ENCODE measurements at places on chromosomes 4 and X.
A peak's percentile ranks its signal among the peaks of the same experiment; 100 is the strongest.

- DNase-seq, result no peak
These were observed 24.3 kb upstream of the CD38 start for GRCh38 chr4:15753786-15754185.

GRCh38 chrX:131040781-131041180 is 17.4 kb upstream of the ARHGAP36 start:
- no peak for DNase-seq

DNA sequence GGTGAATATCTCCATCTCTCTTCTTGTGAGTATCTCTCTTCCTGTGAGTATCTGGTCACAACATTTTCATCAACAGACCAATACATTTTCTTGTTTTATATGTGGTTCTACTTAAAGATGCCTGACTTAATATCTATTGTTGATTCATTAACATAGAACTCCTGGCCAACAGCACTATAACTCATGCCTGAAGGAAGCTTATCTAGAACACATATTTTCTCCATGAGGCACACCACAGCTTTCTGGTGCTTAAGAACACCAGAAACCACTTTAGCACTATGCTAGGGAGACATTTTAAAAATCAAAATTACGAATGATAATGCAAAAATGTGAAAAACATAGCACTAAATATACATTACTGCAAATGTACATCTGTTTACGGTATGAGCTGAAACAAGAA is 190.4 kb downstream of the GABRB1 start:
- DNase-seq, result no peak

DNA sequence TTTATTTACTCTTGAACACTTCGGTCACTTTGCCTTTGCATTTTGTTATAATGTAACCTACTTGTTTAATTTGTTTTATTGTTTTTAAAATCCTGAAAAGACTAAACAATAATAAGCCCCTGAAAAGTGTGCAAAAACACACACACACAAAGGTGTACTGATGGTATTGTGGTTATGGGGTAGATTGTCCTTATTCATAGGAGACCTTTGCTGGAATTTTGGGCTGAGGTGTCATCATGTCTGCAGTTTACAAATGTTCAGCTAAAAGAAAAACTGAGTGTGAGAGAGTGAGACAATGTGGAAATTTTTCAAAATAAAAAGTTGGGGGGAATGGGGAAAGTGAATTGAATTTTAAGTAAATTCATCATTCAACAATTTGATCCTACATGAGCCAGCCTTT is 174.9 kb downstream of the QDPR start:
- no peak for DNase-seq

- no peak for DNase-seq
These were observed 54.0 kb downstream of the DRD5 start for GRCh38 chr4:9835430-9835829.

DNA sequence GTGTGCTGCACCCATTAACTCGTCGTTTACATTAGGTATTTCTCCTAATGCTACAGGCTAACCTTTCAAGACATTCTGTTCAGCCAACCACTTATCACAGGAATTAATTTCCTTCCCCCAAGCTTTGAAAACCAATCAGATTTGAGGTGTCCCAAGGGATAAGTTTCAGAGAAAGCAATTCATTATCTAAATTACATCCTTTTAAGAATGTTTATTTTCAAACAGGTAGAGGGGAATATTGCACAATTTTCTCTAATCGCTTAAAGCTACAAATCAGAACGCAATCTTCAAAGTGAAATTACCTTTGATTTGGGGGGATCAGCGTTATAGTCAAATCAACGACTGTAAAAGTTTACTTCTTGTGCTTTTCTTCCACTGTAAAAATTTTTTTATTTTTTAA is 1.6 kb downstream of the CLOCK start:
- DNase-seq, result no peak

DNA sequence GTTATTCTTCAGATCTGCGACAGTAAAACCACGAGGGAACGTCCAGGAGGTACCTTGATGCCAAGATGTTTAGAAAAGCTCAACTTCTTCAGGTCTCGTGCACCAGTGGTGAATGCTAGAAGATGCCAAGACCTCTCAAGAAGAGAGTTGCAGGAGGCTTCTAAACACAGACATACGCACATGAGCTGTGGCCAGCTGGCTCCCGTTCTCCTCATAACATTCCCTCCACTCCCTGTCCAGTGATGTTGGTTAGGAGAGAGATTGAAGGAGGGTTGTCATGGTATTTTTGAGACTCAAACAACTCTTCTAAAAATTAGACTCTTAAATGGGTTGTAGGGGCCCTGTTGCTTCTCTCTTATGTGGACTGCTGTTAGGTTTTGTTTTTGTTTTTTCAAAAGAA is 184.3 kb downstream of the QDPR start:
- no peak for DNase-seq

DNA sequence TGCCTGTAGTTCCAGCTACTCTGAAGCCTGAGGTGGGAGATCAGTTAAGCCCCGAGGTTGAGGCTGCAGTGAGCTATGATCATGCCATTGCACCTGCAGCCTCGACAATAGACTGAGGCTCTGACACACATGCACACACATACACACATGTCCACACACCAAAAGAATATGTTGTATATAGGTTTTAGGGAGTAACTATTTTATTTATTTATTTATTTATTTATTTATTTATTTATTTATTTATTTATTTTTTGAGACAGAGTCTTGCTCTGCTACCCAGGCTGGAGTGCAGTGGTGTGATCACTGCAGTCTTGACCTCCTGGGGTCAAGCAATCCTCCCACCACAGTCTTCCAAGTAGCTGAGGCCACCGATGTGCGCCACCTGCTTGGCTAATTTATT is 78.3 kb downstream of the DCLK2 start:
- no peak for DNase-seq

- peak; percentile 37 for DNase-seq
These were observed 964 bp upstream of the HMGB2 start for GRCh38 chr4:173334891-173335752.

GRCh38 chrX:133474574-133474973 is 59.3 kb upstream of the GPC4 start:
- no peak for DNase-seq

GRCh38 chr4:145694929-145695328 is 15.0 kb downstream of the C4orf51 start:
- no peak for DNase-seq

- DNase-seq, result no peak
These were observed 442.6 kb upstream of the GALNT7 start for GRCh38 chr4:172726001-172726423.

DNA sequence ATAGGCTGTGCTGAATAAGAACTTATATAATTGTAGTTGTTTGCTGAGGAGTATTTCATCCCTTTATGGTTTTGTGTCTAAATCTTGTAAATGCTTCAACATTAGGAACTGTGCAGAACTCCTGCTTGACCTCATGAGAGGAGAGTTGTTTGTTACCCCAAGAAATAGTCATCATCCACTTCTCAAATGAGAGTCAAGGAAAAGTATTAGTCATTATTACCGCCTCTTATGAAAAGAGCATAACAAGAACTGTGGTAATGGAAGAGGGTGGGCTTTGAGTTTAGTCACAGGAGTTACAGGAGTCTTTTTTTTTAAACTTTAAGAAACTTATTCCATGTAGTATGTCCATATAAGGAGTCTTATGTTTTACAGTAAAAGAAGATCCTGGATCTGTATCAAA is 132.9 kb downstream of the RAP1GDS1 start:
- DNase-seq, result no peak

- DNase-seq, result no peak
These were observed 21.8 kb downstream of the SPRY1 start for GRCh38 chr4:123418351-123418931.

GRCh38 chr4:14022456-14022855 is 394.9 kb upstream of the BOD1L1 start:
- DNase-seq, result no peak

DNA sequence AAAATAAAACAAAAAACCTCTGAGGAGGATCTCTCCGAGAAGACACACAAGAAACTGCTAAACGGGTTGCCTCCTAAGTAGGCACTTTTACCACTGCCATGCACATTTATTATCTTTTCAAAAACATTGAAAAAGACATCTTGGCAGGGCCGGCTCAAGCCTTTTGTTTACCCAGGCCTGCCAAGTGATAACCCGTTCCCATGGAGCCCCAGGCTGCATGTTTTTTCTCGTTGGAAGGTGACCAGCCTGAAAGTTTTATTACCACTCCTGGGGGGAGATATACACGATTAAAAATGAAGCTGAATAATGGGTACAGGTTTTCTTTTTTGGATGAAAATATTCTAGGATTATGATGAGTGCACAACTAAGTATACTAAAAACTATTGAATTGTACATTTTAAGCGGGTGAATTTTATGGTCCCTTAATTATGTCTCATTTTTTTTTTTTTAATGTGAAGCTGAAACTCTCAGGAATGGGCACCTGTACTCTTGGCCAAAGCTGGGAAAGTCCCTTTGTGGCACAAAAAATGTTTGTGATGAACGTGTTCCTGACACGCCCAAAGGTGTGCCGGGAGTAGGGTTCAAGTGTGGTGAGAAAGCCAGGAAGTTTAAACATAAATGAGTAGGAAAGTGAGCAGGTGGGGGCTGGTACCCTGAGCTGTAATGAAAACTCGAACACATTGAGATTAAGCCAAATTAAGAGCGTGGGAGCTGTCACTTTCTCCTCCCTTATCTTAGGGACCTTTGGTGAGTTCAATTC is 1.5 kb upstream of the MAP7D2 start:
- no peak for DNase-seq

GRCh38 chrX:13469963-13470684 is 99.3 kb upstream of the EGFL6 start:
- no peak for DNase-seq

DNA sequence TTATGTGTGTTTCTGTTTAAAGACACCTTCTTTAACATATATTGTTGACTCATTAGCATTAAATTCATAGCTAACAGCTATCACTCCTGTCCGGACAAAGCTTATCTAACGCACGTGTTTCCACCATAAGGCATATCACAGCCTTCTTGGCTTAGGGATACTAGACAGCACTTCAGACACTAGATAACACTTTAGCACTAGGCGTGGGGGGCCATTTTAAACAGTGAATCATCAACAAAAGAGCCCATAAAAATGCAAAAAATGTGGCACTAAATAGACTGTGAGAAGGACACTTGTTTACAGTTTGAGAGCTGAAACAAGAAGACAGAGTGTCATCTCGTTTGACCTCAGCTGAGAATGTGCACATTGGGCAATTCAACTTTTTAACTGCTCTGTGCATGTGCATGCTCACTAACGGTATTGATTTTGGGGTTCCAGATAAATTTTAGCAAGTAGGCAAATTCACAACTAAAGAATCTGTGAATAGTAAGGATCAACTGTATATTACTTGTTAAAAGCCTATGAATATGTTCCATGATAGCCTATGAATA is 58.9 kb upstream of the RAI2 start:
- DNase-seq, result no peak

- no peak for DNase-seq
These were observed 104.0 kb upstream of the SLC34A2 start for GRCh38 chr4:25551605-25552004.

GRCh38 chr4:13159041-13159620 is 325.0 kb downstream of the RAB28 start:
- DNase-seq, result no peak

GRCh38 chrX:48971249-48972219 is at the start of gene KCND1:
Gene KCND1 (minus strand): TSS chrX:48971844. CDS start chrX:48970271, 1,573 bp downstream.
- no peak for DNase-seq

DNA sequence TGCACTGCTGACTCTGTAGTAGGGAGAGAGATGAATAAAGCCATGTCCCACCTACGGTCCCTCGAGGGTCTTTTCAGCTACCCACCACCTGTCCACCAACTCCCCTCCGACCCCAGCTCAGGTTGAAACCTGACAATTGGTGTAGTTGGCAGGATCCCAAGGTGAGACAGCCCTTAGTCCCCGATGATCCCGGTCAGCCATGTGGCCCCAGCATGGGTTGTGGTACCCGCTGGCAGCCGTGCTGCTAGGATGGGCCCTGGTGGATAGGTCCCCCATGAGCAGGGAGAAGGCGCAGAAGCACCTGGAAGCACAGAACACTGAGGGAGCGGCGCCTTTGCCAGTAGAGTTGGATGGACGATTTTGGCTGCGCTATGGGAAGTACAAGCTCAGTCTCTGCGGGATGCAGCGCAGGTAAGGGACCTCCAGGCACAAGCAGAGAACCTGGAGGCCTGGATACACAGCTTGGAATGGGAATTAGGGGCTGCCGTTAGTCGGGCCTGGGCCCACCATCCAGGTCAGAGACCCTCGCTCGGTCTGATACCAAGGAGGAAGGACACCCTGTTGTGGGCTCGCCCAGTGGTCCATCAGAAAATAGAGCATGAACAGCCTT is 694.6 kb upstream of the AGA start:
- no peak for DNase-seq

DNA sequence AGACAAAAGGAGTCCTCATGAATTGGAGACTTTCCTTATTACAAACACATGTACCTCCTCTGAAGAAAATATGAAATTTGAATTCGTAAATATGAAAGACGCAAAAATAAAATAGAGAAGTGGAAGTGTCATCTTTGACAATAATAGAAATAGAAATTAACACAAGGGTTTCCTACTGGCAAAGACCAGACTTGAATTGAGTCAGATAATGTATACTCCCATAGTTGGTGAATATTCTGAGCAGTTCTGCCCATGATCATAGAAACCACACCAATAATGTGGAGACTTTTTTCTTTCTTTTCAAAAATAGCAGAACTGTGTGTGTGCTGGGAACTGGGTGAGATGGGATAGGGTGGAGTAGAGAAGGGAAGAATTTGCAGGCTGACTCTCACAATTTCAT is 277.7 kb upstream of the TET2 start:
- DNase-seq, result no peak

GRCh38 chr4:37478151-37478550 is 208.0 kb downstream of the RELL1 start:
- DNase-seq, result no peak

DNA sequence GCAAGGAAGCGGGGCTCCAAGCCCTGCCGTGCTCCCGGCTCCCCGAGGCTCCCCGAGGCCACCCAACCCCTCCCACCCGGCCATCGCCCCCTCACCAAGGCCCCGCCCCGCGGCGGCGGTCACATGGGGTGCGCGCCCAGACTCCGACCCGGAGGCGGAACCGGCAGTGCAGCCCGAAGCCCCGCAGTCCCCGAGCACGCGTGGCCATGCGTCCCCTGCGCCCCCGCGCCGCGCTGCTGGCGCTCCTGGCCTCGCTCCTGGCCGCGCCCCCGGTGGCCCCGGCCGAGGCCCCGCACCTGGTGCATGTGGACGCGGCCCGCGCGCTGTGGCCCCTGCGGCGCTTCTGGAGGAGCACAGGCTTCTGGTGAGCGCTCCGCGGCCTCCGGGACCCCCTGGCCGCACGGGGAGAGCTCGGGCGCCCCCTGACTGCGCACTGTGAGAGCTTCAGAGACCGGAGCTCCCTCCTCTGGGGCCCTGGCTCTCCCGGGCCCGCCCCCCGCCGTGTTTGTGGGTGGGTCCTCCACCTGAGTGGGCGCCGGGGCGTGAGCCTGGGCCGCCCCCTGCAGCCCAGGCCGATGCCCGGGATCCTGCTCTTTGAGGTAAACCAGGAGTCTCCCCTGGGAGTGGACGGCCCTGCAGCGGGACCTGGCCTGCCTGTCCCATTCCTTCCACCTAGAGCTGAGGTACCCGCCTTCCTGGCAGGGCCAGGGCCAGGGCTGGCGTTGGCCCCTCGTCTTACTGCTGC is at the start of gene IDUA:
Gene IDUA (plus strand): TSS at position 166 of the 745 bp plus-strand sequence. CDS start 41 bp downstream, at position 207.
- DNase-seq, result peak; percentile 84

GRCh38 chr4:681736-682451 is 7.1 kb downstream of the SLC49A3 start:
- no peak for DNase-seq

- DNase-seq, result no peak
These were observed 44.2 kb downstream of the SLC4A4 start for GRCh38 chr4:71382900-71383560.

Data from activated T-cell treated with anti-CD3 and anti-CD28 coated beads for 48 hours (primary cell).